ENCODE measurements at places on chromosomes 1 and 21.

GRCh38 chr1:172533513-172534151 is 682 bp downstream of the SUCO start:
- DNase-seq = no peak

DNA sequence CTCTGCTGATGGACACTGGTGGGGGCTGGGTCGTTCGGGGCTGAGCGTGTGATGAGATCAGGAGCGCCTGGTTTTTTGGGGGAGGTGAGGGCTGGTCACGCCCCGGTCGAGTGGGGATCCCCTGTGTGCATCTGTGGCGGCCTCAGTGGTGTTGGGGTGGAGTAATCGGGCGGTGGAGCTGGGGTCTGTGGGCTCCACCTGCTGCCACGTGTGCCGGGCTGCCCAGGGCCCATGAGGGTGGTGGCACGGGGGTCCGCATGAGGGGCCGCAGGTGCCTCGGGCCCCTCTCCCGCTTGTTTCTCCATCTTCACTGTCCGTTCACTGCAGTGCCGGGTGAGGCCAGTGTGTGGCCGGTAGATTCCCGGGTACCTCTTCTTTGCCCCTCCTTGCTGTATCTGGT is 17.2 kb downstream of the PRKCZ start:
- no peak for DNase-seq

DNA sequence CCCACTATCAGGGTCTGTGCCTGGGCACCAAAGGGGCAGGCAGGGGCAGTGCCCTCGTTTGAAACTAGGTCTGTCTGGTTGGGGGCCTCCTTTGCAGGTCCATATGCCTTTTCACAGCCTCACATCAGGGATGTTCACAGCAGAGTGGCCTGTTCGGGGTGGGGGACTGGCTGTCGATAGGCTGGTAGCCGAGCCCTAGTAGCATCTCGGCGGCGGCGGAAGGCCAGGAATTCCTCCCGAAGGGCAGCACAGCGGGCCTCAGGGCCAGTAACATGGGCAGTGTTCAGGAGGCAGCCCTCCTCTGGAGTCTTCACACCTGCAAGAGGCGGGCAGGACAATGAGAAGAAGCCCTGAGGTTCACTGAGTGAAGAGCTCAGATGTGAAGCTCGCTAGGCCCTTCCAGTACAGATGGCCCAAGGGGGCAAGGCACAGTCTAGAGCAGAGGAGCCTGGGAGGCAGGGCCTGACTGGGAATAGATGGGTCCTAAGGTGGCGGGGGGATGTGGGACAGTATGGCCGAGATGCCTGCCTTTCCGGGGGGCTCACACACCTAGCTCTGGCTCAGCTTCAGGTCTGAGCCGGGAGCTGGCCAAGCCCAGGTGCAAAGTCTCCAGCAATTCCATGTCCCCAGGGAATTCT is 2.0 kb upstream of the TAGLN2 start:
- DNase-seq = no peak

- DNase-seq = no peak
These were observed 59.8 kb upstream of the MORC3 start for GRCh38 chr21:36260030-36260787.

- DNase-seq = no peak
These were observed 180.5 kb downstream of the FCRL5 start for GRCh38 chr1:157371826-157372225.

DNA sequence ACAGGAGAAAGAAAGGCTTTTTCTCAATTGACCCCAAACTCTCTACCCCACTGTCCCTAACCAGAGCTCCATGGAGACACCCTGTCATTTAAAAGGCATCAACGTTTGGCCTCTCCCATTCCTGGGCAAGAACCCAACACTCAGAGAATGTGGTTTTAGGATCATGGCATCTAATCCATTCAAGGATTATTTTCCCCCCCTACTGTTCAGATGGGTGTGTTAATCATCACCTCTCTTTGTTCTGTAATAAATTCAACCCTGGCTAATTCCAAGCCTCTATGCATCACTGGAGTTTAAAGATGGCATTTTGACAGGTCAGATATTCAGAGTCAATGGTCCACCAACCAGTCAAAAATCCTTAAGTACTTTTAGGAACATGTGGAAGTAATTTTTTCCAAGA is 42.7 kb downstream of the TBX15 start:
- DNase-seq = no peak

DNA sequence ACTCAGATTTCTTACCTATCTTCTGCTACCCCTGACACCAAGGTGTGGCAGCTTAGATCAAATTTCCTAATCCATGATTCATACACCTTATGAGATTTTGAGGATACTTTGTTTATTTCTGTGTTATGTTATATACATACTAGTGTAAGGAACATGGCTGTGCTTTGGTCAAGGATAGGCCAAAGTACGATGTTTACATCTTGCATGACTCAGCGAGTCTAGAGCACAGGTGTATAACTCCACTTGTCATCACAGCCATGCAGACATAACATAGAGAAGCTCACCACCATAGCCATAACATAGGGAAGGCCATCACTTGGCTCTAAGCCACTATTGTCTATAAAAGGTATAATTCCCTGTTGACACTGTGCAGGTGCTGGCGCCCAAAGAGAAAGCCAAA is 61.2 kb downstream of the GBP6 start:
- DNase-seq = no peak

All from GM12864 (cell line).